ENCODE measurements at places on chromosomes 7 and 10.

DNA sequence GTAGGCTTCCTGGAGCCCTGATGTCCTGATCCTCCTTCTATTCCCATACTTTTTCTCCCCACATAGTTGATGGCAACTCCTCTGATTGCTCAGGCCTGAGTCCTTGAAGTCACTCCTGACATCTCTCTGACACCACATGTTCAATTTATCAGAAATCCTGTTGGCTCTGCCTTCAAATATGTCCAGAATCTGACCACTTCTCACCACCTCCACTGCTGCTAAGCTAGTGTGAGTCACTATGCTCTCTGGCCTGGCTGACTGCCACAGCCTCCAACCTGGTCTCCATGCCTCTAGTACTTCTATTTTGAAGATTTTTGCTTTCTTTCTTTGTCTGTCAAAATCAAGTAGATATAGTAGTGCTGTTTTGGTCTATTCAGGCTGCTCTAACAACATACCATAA, 53.0 kb downstream of the TMEM229A start:
- DNase-seq = no peak

DNA sequence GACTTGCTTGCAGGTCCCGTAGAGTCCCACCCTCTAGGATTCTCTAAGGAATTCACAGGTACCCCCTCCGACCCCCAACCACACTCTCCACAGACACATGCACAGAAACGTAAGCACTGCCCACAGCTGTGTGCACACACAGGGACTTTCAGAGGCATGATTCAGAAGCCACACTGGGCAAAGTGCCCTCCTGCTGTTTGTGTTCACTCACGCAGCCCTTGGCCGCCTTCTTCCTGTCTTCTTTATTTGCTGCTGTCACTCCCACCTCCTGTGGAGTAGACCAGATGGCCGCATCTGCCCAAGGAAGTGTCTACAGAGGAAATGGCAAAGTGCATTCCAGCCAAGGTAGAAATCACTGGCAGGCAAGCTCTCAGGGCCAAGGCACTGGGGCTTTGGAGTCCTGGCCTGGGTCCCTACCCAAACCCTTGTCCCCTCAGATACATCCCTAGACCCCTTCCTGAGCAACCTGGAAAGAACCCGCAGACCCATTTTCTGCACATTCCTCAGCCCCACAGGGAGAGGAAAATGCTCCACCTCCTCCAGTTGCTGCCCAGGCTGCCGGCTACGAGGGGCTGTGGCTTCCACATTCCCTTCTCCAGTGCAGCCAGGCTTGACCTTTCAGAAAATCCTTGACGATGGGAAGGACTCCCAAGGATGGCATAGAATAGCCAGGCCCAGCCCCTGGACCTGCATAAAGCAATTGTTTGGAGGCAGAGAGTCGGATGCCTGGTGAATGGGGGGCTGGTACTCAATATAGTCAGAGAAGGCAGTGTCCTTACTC, 21.6 kb upstream of the GIMAP8 start:
- peak; percentile 99 for DNase-seq

DNA sequence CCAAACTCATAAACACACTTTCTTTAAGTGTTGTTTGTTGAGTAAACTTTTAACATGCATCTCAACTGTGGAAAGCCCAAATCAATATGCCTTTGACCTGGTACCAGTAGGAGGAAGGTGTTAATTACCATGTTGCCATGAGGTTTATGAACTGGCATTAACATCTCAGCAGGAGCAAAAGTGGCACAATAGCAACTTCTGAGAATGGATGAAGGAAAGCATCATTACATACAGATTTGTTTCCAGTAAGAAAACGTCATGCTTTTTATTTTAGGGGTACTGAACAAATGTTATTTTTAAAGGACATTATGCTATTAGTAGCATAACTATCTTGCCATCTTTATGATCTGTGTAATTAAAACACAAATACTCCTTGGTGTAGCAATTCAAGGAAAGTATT, 51.1 kb downstream of the ARMC3 start:
- no peak for DNase-seq

GRCh38 chr7:25669961-25670841, 441.9 kb upstream of the NPVF start:
- no peak for DNase-seq

DNA sequence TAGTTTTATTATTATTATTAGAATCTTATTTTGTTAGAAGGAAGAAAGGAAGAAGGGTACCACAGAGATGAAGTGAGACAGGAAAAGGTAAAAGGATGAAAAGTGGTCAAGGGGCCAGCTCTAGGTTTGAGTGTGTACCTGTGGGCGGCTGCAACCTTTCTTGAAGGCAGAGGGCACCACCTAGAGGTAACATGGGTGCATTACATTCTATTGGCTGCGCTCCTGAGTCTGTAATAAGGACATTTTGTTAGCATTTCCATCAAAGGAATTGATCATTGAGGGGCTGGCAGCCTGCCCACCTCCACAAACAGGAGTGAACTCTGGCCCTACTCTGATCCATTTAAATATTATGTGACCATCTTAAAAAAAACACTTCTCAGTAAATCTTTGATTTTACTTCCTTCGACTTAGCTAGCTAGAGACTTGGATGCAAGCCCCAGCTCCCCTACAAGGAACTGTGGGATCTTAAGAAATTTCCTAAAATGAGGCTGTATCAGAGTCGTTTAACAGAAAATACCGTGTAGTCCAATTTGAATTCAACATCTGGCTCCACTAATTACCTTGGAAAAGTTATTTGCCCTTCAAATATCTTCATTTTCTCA, 610.4 kb downstream of the IPMK start:
- DNase-seq = peak; percentile 34

- peak; percentile 48 for DNase-seq
Measured at GRCh38 chr7:35781200-35781701, 19.6 kb upstream of the SEPTIN7 start.

DNA sequence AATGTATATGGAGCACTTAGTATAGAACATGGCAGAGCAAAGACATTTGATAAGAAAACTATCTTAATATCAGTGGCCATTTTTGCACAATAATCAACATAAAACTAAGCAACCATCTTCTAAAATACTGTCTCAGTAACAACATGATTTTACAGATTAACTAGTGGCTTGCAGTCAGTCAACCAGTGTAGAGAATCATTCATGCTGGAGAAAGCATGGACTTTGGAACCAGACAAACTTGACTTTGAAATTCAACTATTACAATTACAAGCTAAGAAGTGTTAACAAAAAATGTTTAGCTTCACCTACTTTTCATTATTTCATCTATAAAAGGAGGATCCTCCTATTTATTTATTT, 27.7 kb downstream of the CUBN start:
- no peak for DNase-seq

DNA sequence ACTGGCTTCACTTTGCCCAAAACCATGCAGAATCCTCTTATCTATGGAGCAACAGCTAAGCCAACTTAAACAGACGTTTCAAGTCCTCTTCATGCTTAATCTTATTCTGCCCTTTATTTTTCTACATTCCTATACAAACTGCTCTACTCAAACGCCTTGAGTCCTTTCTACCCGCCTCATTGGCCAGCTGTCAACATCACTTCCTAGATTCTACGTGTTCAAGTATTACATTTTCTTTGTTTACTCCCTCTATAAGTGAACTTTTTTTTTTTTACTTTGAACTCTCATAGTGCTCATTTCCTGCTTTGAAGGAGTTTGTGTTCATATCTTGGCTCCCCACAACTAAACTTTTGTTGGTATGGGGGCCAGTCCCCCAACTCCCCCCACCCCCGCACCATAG, 28.9 kb upstream of the SLC26A5 start:
- no peak for DNase-seq

DNA sequence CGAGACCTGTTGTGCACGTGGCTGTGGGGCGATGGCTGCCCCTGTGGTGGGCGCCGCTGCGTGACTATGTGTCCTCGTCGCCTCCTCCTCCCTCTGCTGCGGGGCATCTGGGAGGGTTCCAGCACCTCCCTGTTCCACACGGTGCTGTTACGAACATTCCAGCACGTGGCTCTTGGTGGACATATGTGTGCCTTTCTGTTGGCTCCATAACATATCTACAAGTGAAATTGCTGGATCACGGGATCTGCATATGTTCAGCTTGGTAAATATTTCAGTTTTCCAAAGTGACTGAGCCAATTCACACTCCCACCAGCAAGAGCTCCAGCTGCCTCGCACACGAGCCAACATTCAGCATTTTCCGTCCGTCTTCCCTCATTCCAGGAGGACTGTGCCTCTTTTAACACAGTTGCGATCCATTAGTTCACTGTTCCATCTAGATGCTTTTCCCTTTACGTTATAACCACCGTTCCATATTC, 25.1 kb downstream of the SNX8 start:
- no peak for DNase-seq

GRCh38 chr10:71974489-71975021, 10.4 kb downstream of the CHST3 start:
- DNase-seq = peak; percentile 85

- DNase-seq = no peak
Measured at GRCh38 chr10:103544657-103545310, 51.3 kb downstream of the NEURL1 start.

DNA sequence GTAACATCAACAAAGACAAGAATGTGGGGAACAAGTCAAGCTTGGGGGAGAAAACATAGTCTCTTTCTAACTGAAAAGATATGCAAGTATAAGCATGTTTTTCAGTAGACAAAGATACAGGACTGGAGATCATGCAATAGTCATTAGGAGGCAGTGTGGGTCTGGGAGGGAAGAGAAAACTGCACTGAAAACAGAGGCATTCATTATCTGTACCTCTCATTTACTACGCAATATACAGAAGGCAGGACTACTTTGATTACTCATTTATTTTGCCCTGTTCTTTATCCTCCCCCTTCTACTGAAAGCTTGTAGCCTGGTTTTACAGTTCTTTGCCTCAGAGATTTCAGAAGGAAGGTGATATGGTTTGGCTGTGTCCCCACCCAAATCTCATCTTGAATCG, 341.2 kb downstream of the CRPPA start:
- no peak for DNase-seq

DNA sequence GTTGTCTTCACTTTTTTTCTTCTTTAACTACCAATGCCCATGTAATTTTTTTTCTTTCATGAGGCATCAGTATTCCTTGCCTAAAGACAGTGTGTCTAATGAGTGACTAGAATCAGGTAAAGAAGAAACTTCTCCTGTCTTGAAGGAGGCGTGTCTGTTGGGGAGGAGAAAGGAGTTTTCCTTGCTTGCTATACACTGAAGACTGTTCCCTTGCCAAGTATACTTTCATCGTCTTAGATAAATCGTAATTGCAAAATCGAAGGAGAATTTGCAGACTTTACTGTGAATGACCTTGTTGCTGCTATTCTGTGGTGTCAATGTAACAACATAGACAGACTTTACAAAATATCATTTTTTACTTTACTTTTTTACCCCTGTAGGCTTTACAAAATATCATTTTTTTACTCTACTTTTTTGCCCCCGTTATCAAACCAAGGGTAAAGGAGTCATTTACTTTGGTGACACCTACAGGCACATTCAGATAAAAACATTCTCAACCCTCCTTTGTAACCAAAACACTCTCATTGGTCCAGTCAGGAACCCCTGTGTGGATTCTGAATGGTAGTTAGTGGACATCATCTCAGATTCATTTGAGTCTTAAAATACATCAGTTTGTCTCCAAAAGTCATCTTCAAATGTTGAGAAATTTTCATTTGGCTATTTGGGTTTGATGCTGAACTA, 232.4 kb downstream of the AHR start:
- DNase-seq = peak; percentile 51

- no peak for DNase-seq
Measured at GRCh38 chr7:134706468-134706867, 59.8 kb downstream of the BPGM start.

GRCh38 chr7:5705318-5705717, 76.1 kb downstream of the RNF216 start:
- DNase-seq = no peak

GRCh38 chr7:73424489-73424885, 9.1 kb upstream of the FZD9 start:
- no peak for DNase-seq

DNA sequence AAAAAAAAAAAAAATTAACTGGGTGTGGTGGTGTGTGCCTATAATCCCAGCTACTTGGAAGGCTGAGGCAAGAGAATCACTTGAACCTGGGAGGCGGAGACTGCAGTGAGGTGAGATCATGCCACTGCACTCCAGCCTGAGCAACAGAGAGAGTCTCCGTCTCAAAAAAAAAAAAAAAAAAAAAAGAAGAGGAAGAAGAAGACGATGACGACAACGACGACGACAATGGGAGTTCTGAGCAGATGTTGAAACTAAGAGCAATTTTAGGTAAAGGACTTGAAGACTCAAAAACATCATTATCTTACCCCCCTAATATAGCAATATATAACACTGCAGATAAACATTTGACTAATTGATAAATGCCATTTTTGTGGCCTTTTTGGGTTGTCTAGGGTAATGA, 39.5 kb upstream of the PPP1R17 start:
- no peak for DNase-seq

GRCh38 chr10:130691776-130692175, 555.6 kb downstream of the GLRX3 start:
- no peak for DNase-seq

- DNase-seq = no peak
Measured at GRCh38 chr7:23804707-23805106, 94.7 kb downstream of the STK31 start.

GRCh38 chr10:104387130-104387888, 33.7 kb downstream of the CFAP58 start:
- no peak for DNase-seq

DNA sequence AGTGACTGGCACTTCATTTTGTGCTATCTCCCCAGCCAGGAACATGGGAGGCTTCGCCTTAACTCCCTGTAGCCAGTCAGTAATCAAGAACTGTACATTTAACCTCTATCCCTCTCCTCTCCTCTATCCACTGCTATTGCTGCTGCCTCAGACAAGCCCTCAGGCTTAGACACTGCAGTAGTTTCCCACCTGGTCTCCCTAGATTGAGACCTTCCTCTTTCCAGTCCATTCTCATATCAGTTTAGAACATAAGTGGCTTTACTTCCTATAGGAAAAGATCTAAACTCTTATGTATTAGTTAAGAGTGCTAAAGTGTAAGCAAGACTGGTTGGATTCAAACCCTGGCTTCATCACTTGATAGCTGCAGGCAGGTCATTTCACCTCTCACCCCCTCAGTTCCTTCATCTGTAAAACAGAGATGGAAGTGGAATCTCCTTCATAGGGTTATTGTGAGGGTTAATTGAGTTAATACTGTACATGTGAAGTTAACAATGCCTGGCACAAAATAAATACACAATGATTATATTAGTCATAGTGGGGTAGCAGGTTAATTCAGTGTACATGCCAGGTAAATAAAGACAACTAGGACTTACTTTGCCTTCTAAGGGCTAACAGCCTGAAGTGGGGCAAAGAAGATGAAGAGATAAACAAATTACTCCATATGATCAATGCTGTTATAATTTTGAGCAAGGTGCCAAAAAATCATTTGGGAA, 76.1 kb downstream of the ZNF277 start:
- no peak for DNase-seq

DNA sequence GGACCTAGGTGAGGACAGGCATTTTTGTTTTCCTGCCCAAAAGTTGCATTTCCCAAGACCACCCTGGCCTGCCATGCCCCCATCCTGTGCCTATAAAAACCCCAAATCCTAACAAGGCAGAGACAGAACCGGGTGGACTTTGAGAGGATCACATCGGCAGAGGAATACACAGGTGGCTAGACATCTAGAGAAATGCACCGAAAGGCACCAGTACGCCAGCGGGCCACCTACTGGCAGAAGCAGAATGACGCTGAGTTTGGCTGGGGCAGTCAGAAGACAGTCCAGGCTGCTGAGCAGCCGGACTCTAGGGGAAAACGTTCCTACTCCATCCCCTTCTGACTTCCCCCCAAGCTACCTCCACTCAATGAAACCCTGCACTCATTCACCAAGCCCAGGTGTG, 2.8 kb downstream of the AKR1C4 start:
- DNase-seq = peak; percentile 47

GRCh38 chr10:4334871-4335270, 491.1 kb upstream of the AKR1E2 start:
- DNase-seq = peak; percentile 55

GRCh38 chr10:76043261-76043660, 611.8 kb downstream of the LRMDA start:
- no peak for DNase-seq
